Right ventricle myocardium superior (tissue), 1 donor: ENCODE measurements at places on chromosomes 13 and 19. TPM values are rescaled to one million over a fixed set of nuclear protein-coding genes. Genes with fewer than 3 reads are reported as not detected.

Gene CD33
- total RNA-seq = 7.0 TPM

Gene ONECUT3
- not detected for total RNA-seq

Gene TNNI3
- total RNA-seq = 4,564 TPM

Gene AMH
- 0.24 TPM for total RNA-seq

Gene ZNF415
- 17.8 TPM for total RNA-seq

Gene CGB3
- total RNA-seq = not detected

Gene LAIR1
- total RNA-seq = 6.3 TPM

Gene KLHL1
- total RNA-seq = not detected

Gene PINLYP
- total RNA-seq = 0.46 TPM

- DNase-seq = no peak
Observed at GRCh38 chr19:54253331-54254194, 3.5 kb downstream of the LILRB5 start.

GRCh38 chr19:7355151-7355820 lies 6.5 kb downstream of the ARHGEF18 start:
- no peak for DNase-seq

GRCh38 chr13:32530841-32531253 lies 7.7 kb downstream of the N4BP2L2 start:
- no peak for DNase-seq

DNA sequence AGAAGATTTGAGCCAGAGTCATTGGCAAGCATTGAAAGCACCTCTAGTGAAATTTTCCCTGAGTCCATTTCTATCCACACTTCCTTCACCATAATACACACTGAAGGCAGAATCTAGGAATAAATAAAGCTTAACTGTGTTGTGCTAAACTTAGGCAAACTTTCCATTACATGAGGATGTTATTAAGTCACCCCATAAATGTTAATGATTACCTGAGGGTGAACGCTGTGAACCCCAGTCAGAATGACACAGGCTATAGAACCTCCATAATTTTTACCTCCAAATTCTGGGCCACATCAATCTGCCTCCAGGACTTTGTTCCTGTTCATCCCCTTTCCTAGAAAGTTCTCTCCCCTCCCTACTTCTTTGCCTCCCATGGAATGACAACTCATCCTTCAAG lies 71.0 kb downstream of the RAP2A start:
- DNase-seq = no peak

DNA sequence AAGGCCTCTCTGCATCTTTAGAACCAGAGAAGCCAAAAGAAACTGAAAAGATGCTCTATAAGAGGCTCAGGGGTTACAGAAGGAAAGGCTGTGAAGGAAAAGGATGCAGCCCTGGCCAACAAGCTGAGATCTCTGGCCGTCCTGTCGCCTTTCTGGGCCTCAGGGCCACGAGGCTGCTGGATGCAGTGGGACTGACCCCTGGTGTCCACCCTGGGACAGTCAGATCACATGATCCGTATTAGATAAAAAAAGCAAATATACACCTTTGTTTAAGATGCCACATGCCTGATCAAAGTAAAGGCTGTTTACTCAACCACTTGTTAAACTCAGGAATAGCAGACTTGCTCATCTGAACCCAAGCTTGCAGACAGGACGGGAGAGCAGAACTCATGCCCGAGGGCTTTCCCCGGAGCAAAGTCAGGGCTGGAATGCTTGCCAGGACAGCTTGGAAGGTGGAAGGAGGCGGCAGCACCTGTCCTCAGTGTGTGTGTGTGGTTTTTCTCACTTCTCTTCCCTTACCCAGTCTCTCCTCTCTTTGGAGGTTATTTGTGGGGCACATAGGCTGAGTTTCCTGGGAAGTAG lies 206.5 kb upstream of the TSHZ3 start:
- DNase-seq = no peak

GRCh38 chr13:62910541-62911060 lies 1495.0 kb upstream of the PCDH20 start:
- DNase-seq = no peak

- DNase-seq = no peak
Observed at GRCh38 chr13:83327091-83327490, 555.2 kb downstream of the SLITRK1 start.

- DNase-seq = no peak
Observed at GRCh38 chr19:16541526-16542044, 652 bp downstream of the CHERP start.

- DNase-seq = no peak
Observed at GRCh38 chr13:111875915-111876314, 191.0 kb upstream of the SOX1 start.

- DNase-seq = no peak
Observed at GRCh38 chr13:77398825-77399620, 72.1 kb upstream of the MYCBP2 start.

GRCh38 chr19:18135712-18136584 lies 17.0 kb upstream of the PIK3R2 start:
- DNase-seq = no peak

DNA sequence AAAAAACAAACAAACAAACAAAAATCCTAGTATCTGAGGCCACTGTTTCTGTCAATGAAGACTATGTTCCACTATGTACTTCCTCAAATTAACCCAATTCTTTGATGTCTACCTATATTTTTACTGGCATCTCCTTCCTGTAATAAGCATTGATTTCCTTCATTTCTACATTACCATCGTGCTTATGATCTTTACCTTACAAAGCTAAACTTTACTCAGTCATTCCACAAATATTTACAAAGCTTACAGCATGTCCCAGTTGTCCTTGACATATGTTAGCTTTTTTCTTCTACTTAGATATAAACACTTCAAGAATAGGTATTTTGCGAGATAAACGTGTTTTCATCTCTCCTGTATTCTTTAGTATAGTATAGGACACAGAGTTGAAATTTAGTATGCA lies 1090.9 kb downstream of the PCDH9 start:
- no peak for DNase-seq

DNA sequence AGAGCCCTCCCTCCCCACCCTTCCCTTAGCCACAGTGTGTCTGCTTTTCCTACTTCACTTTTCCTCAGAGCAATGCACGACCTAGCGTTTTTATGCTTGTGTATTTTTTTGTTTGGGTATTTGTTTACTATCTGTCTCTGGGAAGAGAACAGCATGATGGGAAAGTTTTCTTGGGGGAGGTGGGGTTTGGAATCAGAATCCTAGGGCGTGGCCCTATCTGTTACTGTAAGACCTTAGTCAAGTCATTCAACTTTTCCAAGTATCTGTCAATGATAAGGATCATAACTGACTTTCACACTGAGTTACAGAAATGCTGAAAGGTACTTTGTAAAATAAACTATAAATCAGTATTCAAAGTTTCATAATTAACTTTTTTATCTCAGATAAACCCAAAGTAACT lies 146.3 kb upstream of the WASF3 start:
- DNase-seq = no peak

GRCh38 chr19:19296953-19297689 lies 23.2 kb downstream of the SUGP1 start:
- DNase-seq = no peak

- DNase-seq = no peak
Observed at GRCh38 chr19:29813642-29814041, 1.9 kb downstream of the CCNE1 start.

GRCh38 chr13:93430381-93430780 lies 203.8 kb downstream of the GPC6 start:
- no peak for DNase-seq

- DNase-seq = no peak
Observed at GRCh38 chr13:109913936-109914510, 127.6 kb upstream of the IRS2 start.

- no peak for DNase-seq
Observed at GRCh38 chr13:47044842-47045241, 148.0 kb upstream of the HTR2A start.

DNA sequence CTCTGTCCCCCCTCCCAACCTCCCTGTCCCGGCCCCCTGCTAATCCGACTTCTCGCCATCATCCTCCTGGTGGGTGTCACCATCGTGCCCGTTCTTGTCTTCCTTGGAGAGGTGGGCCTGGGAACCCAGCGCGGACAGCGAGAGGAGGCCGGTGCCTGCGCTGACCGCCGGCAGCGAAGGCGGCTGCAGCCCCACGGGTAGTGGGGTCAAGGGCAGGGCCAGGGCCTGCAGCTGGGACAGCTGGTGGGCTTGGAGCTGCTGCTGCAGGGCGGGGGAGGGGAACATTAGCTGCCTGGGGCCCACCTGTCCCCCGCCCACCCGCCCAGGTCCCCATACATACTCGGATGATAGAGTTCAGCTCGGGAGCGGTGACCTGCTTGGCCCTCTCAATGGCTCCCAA lies 8.5 kb downstream of the TLE5 start:
- DNase-seq = no peak

DNA sequence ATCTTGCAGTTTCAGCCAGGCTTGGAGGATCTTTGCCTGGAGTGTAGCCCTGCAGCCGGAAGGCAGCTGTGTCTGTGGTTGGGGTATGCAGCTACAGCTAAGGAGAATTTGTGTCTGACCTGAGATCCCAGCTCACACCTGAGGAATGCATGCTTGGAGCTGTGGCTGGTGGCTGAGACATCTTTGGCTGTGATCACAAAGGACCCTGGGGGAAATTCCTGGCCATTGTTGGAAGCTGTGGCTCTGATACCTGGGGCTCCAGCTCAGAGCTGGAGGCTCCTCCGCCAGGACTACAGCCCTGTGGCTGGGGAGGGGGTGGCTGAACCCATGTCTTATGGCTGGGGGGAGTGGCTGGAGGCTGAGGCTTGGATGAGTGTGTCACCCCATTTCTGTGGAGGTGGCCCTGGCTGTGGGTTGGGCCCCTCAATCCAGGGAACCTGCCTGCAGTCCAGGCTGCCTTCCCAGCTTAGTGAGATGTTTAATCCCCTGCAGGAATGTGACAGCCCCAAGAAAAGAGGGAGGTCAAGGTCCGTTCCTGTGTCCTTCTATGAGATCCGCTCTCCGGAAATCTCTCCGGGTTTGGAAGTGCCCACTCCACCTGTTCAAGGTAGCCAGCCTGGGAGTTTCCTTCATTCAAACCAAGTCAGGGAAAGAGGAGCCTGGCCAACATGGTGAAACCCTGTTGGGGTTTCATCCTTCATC lies 27.6 kb downstream of the ARHGEF18 start:
- DNase-seq = no peak

DNA sequence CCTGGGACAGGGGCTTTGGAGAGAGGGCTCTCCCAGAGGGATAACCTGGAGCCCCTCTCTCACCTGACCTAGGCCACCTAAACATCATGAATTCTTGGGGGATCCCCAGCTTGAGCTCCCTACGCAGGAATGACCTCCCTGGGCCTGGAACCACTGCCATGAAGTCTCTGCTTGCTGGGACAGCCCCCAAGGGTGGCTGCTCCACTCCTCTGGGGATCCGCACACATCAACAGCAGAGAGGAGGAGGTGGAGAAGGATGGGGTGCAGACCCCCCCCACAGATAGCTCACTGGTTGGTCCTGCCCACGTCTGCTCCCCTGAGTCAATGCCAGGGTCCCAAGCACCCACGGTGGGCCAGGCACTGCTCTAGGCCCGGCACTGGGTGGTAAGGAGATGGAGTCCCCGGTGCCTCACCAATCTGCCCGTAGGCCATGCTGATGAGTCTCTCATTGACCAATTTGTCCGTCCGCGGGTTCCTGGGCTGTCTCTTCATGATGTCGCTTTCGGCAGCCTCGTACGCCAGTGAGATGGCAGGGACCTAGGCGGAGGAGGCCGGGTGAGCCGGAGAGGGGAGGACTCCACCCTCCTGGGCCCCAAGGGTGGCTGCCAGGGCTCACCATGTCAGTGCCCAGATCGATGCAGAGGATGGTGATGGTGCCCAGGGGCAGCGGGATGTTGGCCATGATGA lies 10.8 kb upstream of the RABAC1 start:
- DNase-seq = no peak

DNA sequence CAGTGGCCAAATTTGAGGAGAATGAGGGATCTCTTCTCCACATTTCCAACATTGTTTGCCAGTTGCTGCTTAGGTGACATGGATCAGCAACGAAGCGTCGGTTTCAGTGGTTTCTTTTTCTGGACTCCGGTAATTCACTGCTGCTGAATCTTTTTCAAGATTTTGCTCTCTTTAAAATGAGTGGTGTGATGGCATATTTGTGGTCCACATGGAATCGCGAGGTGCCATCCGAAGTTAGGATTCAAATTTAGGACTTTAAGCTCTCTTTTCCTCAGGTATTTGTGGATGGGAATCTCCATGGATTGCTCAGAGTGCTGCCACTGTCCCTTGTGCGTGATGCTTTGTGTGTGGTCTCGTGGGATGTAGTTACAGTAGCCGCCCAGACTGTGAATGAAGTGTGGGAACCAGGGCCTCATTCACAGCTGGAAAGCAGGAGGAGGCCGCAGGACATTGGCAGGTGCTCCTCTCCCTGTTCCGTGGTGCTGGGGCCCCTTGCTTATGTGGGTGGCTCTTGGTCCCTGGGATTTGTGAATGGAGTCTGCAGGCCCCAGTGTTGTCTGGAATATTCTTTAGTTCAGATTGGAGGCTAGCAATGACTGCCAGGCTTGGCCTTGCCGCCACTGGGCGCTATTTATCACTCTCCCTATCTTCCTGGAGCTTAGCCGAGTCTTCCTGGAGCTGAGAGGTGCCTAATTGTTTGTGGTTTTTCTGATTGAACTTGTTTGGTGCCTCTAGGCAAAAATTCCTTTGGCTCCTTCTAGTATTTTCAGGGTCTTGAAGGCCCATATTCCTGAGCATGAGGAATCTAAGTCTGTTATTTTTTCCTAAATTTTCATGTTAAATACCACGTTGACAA lies 1.5 kb downstream of the ILF3 start:
- DNase-seq = no peak

DNA sequence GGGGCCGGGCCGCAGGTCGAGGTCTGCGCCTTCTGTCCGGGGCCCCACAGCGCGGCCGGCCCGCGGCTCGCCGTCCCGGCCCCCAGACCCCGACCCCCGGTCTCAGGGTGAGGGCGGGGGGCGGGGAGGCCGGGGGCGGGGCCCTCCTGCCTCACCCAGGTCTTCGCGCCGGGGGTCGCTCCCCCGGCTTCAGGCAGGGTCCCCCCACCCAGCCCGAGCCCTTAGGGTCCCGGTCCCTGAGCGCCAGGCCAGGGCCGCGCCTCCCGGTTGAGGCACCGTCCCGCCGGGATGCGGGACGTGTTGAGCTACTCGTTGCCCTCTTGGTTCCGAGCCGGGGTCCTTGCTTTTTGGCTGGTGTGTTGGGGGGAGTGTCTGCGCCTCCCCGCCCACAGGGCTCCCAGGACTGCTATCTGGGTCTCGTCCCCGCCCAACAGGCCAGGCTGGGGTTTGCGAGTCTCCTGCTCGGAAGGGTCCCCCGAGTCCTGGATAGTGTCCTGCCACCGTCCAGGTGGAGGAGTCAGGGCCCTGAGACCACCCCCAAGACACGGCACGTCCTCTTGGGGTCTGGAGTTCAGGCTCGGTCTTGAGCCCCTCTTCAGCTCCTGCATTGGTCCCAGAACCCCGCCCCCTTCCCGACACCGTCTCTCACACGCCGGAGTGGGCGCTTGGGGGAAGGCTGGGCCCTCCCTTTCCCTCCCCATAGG lies 452 bp downstream of the PIAS4 start:
- no peak for DNase-seq
